ENCODE measurements at places on chromosomes 2 and 18. TPM values are rescaled to one million over a fixed set of nuclear protein-coding genes. Genes with fewer than 3 reads are reported as not detected.
A peak's percentile ranks its signal among the peaks of the same experiment; 100 is the strongest.

GPAT2 gene
- total RNA-seq: 3.9 TPM

MREG gene
- 3.5 TPM for total RNA-seq

CHRNA1 gene
- total RNA-seq: 0.33 TPM

DSC2 gene
- total RNA-seq: under 0.01 TPM

PLB1 gene
- total RNA-seq: 1.8 TPM

SIX3 gene
- total RNA-seq: not detected

WIPF1 gene
- total RNA-seq: 5.6 TPM

EPHA4 gene
- total RNA-seq: 12.8 TPM

LONRF2 gene
- under 0.01 TPM for total RNA-seq

TUBA3D gene
- total RNA-seq: not detected

FABP1 gene
- total RNA-seq: not detected

NOP58 gene
- 38.8 TPM for total RNA-seq

DNA sequence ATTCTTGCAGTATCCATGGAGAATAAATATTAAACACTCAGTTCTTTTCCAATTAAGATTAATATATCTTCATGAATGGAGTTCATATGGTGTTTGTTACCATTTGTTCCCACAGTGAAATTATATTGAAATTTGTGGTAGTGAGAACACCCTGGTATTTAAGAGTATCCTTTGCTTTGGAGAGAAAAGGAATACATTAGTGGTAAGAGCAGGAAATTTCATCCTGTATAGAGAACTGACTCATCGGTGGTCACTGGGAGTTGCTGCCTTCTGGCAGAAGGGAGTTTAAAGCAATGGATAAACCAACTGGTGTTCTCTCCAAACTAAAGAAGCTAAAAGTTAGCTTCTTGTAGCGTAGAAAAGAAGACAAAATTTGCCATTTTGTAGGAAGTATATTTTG, 107.3 kb downstream of the MYO1B start:
- DNase-seq: peak; percentile 85

DNA sequence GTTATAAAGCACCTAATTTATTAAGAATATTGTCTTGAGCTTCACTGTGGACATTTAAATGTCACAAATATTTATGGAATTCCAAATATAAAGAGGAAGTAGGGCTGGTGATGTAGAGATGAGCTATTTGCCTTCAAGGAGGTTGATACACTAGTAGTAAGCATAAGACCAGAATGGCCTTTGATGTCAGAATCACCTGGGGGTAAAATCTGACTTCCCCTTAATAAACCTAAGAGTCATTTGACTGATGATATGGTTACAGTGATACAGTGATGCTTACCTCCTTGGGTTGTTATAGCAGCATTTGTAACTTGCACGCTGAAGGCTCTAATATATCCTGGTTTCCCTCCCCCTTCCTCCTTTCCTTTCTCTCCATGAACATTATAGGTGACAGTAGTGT, 143.7 kb downstream of the CERS6 start:
- DNase-seq: no peak

GRCh38 chr2:135790423-135790822, 46.6 kb downstream of the LCT start:
- no peak for DNase-seq

DNA sequence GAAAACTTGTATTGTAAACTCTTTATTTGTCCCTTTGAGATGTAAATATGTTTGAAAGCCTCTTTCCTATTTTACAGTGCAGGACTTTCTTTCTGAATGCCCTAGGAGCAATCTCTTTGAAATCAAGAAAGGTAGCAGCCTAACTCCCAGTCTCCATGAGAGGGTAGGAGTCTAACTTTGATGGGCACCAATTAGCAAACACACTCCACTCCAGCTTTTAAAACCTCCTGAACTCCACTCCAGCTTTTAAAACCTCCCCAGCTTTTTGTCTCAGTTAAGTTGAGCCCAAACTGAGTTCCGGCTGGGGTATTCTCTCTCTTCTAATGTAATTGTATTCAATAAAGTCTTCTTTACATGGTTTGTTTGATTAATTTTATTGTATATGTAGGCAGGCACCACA, 493.7 kb upstream of the CDH7 start:
- DNase-seq: no peak

DNA sequence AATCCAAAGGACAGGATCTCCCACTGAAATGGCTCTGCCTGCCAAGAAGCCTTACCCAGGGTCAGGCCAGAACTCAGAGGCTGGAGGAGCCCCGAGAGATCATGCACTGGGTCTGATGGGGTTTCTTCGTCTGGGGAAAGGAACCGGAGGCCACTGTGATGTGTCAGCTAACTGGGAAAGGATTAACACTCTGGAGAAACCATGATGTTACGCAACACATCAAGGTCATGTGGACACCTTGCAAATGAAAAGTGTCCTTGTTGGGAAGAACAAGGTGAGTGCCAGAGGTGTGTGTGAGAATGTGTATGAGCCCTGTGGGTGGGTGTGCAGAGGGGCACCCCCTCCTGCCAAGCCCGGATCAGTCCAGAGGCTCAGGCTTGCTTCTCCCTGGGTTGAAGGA, 86.9 kb downstream of the CRACDL start:
- no peak for DNase-seq

- DNase-seq: peak; percentile 67
Measured at GRCh38 chr2:72084584-72084976, 63.1 kb downstream of the CYP26B1 start.

DNA sequence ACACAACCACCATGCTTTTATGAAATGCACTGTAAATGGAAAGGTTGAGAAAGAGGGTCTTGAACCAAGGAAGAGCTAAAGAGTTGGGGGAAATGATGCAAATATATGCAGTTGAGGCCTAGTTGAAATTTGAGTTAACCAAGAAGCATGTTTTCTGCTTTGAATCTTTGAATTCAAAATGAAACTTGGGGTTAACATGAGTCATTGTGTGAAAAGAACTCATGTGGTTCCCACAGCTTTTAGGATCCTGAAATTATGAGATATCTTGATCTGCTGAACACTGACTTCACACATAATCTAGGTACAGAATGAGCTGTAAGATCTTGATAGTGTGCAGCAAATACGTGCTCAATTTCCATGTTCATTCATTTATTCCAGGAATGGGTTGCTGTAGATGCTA, 422.9 kb upstream of the TRIB2 start:
- DNase-seq: no peak

- DNase-seq: peak; percentile 19
Measured at GRCh38 chr2:101619191-101619591, 78.3 kb upstream of the MAP4K4 start.

- DNase-seq: peak; percentile 65
Measured at GRCh38 chr2:3449086-3449485, 69.6 kb downstream of the TRAPPC12 start.

- no peak for DNase-seq
Measured at GRCh38 chr2:199449455-199449854, 8.3 kb downstream of the SATB2 start.

GRCh38 chr2:19070886-19071285, 287.5 kb downstream of the OSR1 start:
- peak; percentile 58 for DNase-seq

- no peak for DNase-seq
Measured at GRCh38 chr2:70718736-70719135, 49.3 kb downstream of the ADD2 start.

- peak; percentile 28 for DNase-seq
Measured at GRCh38 chr2:96374211-96374951, 38.8 kb downstream of the NCAPH start.

- no peak for DNase-seq
Measured at GRCh38 chr2:231685349-231686191, 22.8 kb upstream of the PTMA start.

- DNase-seq: no peak
Measured at GRCh38 chr18:55106906-55107305, 147.6 kb upstream of the CCDC68 start.

DNA sequence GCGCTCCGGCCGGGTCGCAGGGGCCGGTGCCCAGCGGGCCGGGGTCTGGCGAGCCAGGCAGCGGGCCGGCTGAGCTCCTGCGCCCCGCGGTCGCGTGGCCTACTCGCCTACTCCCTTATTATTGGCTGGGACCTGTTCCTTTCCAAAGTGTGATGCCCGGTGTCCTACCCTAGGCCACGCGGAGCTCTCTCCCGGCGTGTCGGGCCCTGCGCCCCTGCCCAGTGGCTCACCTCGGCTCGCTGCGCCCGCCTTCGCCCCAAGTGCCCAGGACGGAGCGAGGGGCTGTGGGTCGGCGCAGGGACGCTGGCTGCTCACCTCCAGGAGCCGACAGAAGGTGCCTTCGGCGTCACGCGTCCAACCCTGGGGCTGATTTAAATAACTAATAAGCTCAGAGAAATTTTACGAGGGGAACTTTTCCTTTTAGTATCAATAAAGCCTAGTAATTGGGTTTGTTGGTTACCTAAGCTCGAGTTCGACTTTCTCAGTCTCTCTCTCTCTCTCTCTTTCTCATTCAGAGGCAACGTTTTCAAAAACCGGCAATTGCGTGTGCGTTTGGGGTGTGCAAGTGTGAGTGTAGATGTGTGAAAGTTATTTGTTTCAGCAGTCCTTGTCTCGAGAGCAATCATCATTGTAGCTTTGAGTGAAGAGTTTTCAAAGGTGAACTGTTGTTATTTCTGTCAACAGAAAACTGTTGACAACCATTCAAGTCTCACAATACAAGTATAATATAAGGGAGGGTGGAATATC, 7.0 kb upstream of the SATB2 start:
- no peak for DNase-seq

- no peak for DNase-seq
Measured at GRCh38 chr2:8575834-8576423, 105.9 kb upstream of the ID2 start.

DNA sequence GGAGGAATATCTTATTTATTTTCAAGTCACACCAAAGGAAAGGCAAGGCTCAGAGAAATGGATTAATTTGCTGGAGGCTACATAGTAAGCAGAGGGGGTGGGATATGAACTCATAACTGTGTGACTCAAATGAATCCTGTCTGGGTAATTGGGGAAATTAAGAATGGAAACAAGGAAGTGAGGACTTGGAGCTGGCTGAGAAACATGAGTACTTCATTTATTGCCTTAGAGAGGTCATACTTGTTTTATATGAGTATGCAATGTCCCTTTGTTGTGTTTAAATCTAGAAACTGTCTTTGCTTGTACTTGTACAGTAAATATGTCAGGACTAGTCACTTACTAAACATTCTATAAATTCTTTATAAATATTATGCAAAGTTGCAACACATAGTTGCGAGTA, 2166.7 kb upstream of the PIK3C3 start:
- DNase-seq: no peak

DNA sequence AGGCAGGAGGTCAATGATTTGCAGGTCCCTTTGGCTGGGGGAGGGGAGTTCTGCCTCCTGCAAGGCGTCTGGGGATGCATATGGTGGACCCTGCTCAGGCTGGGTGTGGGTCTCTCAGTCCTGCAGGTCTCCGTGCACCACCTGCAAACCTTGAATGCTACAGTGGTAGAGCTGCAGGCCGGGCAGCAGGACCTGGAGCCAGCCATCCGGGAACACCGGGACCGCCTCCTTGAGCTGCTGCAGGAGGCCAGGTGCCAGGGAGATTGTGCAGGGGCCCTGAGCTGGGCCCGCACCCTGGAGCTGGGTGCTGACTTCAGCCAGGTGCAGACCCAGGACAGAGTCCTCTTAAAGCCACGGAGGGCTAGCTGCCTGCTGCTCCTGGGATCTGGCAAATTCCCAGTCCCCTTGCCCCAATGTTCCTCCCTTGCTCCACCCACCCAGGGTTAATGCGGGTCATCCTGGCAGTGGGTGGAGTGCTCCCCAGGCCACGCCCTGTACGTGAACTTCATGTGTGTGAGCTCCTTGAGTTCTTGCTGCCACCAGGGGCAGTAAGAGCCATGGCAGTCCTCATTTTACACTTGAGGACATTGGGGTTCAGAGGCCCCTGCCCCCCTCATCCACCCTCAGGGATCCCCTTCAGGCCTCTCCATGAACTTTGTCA, 3.1 kb downstream of the PROM2 start:
- DNase-seq: no peak

DNA sequence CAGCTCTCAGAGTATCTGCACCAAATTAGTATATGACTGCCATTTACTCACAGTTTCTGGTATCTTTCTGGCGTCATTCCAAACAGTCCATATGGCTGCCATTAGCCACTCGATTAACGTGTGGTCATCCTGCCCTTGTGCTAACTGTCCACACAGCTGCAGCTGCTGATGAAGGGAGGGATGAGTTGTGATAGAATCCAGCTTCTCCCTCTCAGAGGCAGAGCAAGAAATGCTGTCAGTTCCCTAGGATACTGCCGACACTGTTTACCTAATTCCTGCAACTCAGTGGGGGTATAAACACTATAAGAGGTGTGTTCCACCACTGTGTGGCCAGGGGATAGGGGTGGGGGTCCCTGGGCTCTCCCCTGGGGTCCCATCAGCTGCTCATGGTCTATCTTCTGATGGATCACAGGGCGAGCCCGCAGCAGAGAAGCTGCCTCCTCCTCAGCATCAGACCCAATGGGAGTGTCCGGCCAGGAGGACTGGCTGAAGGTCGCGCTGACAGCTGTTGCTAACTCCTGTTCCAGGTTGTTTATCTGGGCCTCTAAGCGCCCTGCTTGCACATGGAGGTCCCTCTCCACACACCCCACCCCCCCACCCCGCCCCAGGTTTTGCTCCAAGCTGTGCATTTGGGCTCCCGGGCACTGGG, 17.3 kb upstream of the KLHL23 start:
- peak; percentile 61 for DNase-seq

DNA sequence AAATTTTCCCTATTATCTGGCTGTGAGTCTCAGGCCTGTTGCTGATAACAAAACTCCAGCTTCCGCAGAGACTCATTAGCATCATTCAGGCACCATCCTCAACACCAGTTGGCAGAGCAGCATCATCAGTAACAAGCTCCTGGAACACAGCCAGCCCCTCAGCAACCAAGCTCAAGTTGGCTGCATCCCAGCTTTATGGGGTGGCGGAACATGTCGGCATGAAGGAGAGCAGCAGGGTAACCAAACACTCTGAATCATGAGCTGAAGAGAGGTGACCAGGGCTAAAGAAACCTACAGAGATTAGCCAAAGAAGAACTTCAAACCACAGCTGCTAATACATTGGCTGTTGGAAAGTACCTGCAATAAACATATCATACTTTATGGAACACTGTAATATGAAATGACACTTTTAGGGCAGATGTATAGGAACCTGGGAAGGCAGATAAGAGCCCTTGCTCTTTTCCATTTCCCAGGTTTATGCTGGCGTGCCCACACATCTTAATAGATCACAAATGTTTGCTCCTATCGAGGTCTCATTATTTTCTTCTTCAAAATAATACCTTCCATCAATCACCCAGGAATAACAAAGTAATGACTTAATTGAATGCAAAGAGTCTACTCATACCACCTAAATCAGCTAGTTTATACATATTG, 63.8 kb downstream of the PDE11A start:
- peak; percentile 3 for DNase-seq

DNA sequence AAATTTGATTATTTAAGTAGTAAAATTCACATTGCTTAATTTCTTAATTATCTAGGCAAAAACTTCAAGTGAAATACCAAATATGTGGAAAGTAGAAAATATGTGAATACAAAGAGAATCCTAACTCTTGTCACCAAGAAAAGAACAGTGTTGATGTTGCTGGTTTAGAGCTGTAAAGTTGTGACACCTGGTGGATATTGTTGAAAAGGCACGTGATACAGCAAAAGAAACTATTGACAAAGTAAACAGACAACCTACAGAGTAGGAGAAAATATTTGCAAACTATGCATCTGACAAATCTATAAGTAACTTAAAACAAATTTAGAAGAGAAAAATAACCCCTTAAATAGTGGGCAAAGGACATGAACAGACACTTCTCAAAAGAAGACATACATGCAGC, 25.6 kb upstream of the ZC3H15 start:
- DNase-seq: peak; percentile 22

Data from fibroblast of lung (primary cell).